ENCODE measurements at places on chromosomes 12 and 14. TPM values are rescaled to one million over a fixed set of nuclear protein-coding genes. Genes with fewer than 3 reads are reported as not detected.

GRCh38 chr12:2453761-2454090 lies 341.0 kb upstream of the FKBP4 start:
- DNase-seq, result no peak

DNA sequence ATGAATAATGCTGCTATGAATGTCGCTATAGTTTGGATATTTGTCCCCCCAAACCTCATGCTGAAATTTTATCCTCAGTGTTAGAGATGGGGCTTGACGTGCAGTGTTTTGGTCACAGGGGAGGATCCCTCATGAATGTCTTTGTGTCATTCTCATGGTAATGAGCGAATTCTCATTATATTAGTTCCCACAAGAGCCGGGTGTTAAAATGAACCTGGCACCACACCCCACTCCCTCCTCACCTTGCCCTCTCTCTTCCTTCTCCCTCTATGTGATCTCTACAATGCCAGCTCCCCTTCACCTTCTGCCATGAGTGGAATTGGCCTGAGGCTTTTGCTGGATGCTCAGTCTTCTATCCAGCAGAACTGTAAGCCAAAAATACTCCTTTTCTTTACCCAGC lies 37.5 kb upstream of the YAF2 start:
- no peak for DNase-seq

DNA sequence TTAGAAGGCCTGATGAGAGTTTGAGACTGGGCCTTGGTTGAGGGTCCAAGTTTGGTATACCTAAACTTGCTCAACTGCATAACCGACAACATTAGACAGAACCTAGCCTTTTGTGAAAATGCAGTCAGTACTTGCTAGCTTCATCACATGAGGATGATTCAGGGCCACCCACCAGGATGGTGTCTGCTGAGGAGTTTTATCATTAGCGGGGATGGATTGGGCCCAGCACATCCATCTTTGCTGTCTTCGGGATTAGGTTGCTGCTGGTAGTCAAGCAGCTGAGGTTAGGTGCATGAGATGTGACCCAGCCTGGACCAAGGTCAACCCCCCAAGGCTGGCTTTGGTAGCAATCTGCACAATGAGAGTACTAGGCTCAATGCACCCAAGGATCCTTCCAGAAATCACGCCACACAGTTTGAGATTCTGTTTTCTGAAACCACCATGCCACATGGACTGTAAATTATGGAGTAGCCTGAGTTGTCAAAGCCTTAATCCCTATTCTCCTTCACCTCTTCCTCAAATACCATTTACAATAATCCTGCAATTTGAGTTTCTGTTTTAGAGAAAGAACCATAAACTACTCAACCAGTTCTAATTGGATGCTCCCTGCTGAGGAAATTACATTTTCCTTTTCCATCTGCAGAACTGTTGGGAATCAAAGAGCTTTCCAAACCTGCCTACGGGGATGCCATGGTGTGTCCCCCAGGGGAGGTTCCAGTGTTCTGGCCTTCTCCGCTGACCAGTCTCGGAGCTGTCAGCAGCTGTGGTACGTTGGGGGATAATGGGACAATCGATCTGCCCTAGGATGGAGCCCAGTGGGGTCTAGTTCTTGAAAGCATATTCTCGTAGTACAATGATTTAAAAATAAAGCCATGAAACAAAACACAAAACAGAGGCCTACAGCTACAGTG lies 61.7 kb downstream of the DGLUCY start:
- DNase-seq, result no peak

GRCh38 chr12:55704824-55705718 lies 2.6 kb downstream of the ITGA7 start:
- DNase-seq, result no peak

DNA sequence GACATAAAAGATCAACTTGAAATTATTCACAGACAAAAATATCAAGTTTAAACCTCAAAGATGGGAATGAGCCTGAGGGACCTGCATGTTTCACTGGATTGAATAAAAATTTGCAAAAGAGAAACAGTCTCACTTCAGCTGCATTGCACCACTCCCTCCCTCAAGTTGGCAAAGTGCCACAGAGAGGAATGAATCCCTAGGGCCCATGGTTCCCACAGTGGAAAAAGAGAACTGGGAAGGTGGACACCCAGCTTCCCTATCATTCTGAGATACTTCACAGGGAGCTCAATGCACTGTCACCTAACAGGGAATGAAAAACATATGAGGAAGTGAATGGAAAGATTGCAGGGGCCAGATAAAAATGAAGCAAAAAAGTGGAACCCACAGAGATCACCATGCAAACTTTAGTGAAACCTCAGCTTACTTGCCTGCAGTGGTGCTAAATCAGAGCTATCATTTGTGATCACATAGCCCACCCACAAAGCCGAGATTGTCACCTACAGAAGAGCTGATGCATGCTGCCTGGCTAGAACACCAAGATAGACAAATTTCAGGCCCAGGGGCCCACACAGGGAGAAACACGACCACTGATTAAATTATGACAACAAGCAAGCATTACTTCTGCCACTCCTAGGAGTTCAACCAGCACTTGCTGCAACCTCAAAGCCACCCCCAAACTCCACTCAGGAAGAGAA lies 911.3 kb downstream of the LRFN5 start:
- no peak for DNase-seq

DNA sequence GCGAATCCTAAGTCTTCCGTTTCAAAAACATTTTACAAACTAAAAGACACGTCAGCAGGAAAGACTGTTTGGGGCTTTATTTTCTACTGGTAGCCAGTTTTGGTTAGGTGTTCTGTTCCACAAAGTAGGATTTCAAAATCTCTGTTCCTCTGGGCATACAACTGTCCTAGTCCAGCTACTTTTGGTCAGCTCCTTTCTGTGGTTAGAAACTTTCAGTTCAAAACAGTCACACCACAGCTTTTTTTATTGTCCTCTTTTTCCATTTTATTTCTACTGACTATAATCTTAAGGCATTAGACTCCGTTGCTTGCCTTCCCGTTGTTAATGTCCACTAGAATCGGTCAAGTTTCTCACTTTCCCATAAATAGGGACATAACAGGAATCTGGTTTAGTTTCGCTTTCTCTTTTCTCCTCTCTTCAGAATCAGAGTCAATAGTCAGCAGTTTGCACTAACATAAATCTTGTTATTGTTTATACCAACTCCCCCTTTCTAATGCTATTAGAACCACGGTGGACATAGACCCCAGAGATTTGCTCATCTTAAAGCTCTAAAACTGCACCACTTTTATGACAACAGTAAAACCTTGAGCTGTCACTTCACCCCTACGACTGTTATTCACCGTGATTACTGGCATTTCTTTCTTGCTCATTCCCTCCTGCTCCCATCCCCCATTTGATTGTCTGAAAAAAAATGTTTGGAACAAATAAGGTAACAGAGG lies 41.5 kb upstream of the NPAS3 start:
- DNase-seq, result no peak

DNA sequence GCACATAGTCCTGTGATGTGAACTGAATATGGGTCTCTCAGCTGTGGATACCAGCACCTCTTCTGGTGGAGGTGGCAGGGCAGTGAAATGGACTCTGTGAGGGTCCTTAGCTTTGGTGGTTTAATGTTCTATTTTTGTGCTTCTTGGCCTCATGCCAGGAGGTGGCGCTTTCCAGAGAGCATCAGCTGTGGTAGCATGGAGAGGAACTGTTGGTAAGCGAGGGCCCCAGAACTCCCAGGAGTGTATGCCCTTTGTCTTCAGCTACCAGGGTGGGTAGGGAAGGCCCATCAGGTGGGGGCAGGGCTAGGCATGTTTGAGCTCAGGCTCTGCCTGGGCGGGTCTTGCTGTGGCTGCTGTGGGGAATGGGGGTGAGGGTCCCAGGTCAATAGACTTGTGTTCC lies 241.7 kb downstream of the AEBP2 start:
- DNase-seq, result no peak

DNA sequence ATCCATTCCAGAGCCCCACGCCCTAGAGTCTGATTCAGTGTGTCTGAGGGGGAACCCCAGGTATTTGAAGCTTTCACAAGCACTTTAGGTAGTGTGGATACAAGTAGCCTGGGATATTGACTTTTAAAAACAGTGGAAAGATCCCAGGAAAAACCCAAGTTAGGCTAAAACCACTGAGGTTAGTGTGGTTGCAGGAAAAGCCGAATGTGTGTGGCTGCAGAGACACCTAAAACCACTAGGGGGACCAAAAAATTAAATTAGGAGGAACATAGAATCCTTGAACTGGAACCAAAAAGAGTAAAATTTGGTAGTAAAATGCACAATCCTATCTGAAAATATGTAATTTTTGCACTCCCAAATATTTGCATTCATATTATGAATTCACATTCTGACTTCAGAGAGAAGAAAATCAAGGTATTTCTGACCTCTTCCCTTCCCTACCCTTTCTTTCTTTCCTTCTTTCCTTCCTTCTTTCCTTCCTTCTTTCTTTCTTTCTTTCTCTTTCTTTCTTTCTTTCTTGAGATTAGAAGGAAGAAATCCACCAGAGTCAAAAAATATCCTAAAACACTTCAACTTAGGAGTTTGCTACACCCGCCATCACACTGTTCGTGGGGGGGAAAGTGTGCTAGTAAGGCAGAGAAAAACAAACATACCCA lies 37.8 kb downstream of the SLCO1A2 start:
- no peak for DNase-seq

The PRPH gene
- 6.3 TPM for total RNA-seq

DNA sequence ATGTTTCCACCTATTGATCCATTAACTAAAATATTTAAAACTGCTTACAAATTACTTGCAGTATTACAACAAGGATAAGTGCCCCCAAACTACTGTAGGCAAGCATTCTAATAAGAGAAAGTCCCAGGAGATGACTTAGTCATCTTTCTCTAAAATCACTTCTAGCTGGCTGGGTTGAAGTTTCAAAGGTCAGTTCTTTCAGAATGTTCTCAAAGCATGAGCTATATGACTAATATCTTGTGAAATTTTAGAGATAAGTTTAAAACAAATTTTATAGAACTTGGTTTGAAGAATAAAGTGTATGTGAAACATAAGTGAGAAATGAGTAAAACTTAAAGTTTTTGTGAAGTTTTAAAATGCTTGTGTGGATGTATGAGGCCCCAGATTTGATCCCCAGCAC lies 24.3 kb upstream of the OR6J1 start:
- no peak for DNase-seq

- no peak for DNase-seq
These were observed 73.6 kb upstream of the REP15 start for GRCh38 chr12:27622436-27623195.

The ITGB7 gene
- total RNA-seq, result 5.8 TPM

The POTEM gene
- total RNA-seq, result not detected
